Activated CD8-positive, alpha-beta memory T cell treated with anti-CD3 and anti-CD28 coated beads for 1 hour (primary cell): ENCODE measurements at places on chromosomes 5 and 9.

- no peak for DNase-seq
These were observed 351.1 kb upstream of the RIOK2 start for GRCh38 chr5:97534166-97534565.

GRCh38 chr9:26412446-26412845 lies 480.2 kb downstream of the CAAP1 start:
- DNase-seq, result no peak

- DNase-seq, result no peak
These were observed 143.6 kb downstream of the BOD1 start for GRCh38 chr5:173472784-173473278.

GRCh38 chr9:98995059-98995671 lies 51.5 kb downstream of the COL15A1 start:
- no peak for DNase-seq
